Type B pancreatic cell (in vitro differentiated cells): ENCODE measurements at places on chromosomes 2 and 18. TPM values are rescaled to one million over a fixed set of nuclear protein-coding genes. Genes with fewer than 3 reads are reported as not detected.
A peak's percentile ranks its signal among the peaks of the same experiment; 100 is the strongest.

Gene GALNT13
- total RNA-seq: 5.9 and 11.2 TPM in 2 replicates

Gene MAB21L4
- 62.0 and 157 TPM in 2 replicates for total RNA-seq

Gene CNDP1
- 0.48 and 0.67 TPM in 2 replicates for total RNA-seq

Gene SLC35G4
- not detected in 2 replicates for total RNA-seq

Gene AOX1
- total RNA-seq: 6.4 and 10.3 TPM in 2 replicates

Gene LCT
- 2.8 and 7.2 TPM in 2 replicates for total RNA-seq

- DNase-seq: no peak
These were observed 2.1 kb downstream of the PPP3R1 start for GRCh38 chr2:68250196-68250595.

- DNase-seq: no peak
These were observed 19.9 kb upstream of the SPRED2 start for GRCh38 chr2:65452150-65452895.

DNA sequence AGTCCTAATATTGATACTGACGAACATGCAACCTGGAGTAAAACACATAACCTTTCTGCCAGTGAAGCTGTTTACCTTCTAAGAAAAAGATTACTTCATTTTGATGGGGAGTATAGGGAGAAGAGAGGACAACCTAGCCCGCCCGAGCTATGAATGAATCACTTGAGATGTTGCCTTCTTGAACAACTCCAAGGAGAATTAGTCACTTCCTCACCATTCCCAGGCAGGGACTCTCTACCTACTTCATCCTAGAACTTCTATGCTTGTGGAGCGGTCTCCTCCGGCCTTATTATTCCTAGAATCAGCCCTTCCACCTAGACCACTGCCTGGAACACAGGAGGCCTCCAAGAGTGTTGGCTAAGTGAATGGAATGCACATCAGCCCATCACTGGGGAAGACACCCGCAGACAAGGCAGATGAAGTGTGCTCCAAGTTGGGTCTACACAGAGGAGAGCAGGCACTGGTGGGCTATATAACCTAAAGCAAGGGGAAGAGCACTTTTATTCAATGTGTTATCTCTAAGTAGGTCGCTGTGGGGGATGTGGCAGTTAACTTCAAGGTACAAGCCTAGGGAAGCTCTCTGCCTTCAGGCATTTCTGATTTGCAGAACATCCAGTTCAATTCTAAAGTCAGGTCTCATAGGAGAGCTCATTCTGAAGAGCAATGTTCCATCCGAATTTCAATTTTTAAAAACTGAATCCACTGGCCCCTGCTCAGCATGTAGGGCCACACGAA is 57.4 kb downstream of the STK39 start:
- no peak for DNase-seq

DNA sequence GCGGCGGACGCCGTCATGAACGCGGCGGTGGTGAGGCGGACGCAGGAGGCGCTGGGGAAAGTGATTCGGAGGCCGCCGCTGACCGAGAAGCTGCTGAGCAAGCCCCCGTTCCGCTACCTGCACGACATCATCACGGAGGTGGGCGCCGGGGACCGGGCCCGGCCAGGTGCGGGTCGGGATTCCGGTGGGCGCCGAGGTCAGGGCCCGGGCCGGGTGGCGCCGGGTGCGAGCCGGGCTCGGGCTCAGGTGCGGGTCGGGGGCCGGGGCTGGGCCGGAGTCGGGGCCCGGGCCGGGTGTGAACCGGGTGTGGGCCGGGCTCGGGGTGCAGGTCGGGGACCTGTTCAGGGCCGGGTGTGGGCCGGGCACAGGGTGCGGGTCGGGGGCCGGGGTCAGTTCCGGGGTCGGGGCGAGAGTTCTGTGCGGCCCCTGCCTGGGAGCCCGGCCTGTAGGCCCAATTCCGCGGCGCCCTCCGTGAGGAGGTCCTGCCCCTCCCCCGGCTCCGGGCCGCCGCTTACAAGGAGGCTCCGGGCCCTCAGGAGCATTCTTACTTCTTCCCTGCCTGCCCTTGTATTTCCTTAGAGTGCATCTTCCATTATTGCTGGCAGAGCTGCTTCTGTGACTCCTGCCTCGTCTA is 447 bp downstream of the TRAF3IP1 start:
- no peak for DNase-seq

- no peak for DNase-seq
These were observed 141.6 kb downstream of the CCDC148 start for GRCh38 chr2:158315000-158315399.

DNA sequence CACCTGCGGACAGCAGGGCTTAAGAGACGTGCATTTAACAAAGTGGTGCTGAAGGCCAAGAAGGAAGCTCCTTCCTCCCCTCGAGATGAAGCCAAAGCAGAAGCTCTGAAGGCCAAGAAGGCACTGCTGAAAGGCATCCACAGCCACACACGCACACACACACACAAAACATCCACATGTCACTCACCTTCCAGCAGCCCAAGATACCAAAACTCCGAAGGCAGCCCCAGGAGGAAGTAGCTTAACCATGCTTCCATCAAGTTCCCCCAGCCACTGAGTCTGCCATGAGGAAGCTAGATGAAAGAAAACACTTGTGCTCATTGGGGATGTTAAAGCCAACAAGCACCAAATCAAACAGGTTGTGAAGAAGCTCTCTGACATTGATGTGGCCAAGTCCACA is 175.7 kb upstream of the POU3F3 start:
- DNase-seq: no peak

DNA sequence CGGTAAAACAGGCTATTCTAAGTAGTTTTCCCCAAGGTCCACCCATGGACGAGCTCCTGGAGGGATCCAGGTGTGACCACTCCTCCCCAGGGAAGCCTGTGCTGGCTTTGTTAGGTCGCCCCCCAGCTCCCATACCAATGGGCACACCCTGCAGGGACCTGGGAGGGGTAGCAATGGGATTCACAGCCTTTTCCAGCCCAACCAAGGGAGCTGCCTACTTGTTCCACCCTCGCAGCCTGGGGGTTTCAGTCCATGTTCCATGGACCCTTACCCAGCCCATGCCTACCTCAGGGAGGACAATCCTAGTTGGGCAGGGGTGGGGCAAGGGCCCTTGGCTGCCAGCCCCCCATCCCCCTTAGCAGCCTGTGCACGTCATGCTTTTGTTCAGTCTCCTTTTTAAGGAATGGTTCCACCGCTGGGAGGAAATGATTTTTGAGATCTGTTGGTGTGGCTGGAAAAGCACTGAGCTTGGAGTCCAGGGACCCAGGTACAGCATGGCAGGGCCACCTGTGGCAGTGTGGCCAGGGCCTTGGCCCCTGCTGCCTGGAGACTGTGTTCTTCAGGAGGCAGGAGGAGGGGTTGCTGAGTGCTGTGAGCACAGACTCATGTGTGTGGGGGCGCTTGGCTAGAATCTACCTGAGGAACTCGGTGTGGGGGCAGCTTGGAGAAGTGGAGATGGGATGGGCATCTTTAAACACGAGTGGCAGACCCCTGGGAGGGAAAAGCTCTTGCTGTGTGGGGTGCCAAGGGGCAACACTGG is 166.8 kb downstream of the TWIST2 start:
- no peak for DNase-seq

- DNase-seq: no peak
These were observed 40.8 kb upstream of the PTMA start for GRCh38 chr2:231667496-231667895.

DNA sequence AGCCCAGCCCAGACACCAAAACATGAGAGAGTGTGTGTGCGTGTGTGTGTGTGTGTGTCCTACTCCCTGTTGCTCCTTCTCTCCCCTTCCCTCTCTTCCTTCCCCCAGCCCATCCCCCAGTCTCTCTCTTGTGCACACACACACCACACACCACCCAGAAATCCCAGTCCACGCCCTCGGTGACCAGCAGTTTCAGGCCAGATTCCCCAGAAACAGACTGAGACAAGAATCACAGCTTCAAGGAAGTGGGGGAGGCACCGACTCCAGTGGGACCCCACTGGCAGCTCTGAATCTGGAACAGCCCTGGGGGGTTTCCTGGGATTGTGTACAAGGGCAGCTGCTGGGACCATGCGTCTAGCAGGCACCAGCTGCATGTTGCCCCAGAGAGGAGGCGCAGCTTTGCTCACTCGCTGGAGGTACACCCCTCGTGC is 113.5 kb downstream of the NDUFA10 start:
- no peak for DNase-seq

DNA sequence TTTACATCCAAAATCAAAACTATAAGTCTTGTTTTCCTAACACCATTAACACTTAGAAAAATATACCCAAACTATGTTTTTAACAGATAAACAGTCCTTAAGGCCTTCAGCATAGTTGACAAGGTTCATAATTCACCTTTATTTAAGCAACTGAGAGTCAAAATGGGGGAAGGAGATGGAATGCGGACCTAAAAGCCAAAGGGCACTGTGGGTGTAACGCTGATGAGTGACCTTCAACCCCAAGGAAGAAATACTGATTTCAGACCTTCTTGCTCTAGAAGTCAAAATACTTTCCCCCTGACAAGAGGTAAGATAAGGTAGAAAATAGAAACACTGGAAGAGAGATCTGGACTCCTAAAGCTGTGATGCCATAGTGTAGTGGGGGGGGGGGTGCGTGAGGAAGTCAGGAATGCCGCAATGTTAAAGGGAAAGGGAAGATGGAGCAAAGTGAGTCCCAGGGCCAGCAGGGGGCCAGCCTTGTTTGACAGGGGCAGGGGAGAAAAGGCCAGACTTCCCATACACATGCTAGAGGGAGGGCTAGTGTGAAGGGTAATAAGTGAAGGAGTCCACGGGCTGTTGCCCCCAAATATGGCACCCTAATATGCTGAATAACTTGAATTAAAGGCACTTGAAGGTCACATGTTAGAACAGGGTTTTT is 31.4 kb downstream of the CCDC93 start:
- DNase-seq: no peak

DNA sequence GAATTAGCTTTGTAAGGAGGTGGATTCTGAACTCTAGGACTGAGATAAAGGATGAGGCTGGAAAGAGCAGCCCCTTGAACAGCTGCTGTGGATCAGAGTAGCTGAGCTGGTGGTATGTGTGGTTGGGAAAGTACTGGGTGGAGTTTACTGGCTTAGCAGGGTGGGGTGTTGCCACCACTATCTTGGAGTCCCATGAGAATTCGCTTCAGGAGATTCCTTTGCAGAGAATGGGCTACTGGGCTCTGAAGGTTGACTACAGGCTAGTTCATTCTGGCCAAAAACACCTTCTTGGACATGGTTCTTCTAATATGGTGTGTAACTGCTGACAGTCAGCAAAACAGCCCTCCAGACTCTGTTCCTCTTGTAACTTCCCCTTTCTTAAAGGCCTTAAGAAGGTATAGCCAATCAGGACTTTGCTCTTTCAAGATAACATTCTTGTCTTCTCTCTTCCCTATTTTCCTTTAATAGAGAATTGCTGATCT is 52.7 kb downstream of the TET3 start:
- DNase-seq: no peak

DNA sequence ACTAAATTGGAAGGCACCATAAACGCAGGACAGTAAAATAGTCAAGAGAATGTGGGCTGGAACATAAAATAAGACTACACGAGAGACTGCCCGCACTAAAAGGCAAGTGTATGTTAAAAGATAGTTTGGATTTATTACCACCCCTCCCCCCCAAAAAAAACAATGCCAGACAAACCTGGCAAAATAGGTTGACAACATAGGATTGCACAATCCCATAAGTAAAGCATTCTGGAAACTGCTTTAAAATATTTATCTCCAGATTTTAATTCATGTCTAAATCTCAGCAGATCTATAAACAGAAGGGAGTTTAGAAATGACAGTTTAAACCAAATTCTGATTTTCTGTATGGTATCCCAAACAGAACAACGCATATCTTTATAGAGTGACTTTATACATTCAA is 455.1 kb downstream of the ERBB4 start:
- no peak for DNase-seq

- no peak for DNase-seq
These were observed 23.7 kb upstream of the AP1S3 start for GRCh38 chr2:223860809-223861738.

DNA sequence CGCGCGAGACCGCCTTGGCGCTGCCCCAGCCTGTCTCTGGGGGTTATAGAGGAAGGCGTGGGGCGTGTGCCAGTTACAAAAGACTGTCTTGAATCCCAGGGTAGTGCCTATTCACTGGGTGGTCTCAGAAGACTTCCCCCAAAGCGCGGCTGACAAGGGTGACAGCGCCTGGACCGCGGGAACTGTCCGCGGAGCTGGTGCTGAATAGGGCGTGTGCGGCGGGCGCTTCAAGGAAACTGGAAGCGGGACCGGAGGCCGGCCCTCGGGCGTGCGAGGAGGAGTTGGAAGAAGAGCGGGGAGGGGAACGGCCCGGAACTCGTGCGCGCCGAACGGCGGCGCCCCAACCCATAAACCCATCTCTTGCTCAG is 2.3 kb downstream of the EGR4 start:
- peak; percentile 77 for DNase-seq

GRCh38 chr2:206217166-206217565 is 57.3 kb upstream of the ZDBF2 start:
- DNase-seq: no peak

DNA sequence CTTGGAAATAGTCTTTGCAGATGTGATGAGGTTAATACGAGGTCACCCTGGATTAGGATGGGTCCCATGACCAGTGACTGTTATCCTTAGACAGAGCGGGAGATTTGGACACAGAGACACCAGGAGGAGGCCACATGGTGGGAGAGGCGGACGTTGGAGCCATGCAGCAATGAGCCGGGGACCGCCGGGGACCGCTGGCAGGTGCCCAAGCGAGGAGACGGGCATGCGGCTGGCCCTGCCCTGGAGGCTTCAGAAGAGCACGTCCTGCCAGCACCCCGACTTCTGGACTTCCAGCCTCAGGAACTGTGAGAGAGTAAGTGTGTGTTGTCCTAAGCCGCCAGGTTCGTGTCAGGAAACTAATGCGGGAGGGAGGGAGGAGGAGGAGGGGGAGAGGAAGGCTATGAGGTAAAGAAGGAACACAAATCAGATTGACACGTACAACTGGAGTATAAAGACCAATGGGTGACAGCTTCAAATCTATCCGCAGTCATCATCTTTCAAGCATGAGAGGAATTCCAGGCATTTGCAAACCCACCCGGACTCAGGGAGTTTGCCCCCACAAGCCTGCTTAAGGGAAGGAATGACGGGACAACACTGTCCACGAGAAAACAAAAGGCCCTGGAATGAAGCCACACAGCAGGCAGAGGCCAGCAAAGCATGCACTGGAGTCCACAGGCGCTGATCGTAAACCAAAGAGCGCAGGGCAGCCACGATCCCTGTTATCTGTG is 11.6 kb upstream of the BOK start:
- no peak for DNase-seq

DNA sequence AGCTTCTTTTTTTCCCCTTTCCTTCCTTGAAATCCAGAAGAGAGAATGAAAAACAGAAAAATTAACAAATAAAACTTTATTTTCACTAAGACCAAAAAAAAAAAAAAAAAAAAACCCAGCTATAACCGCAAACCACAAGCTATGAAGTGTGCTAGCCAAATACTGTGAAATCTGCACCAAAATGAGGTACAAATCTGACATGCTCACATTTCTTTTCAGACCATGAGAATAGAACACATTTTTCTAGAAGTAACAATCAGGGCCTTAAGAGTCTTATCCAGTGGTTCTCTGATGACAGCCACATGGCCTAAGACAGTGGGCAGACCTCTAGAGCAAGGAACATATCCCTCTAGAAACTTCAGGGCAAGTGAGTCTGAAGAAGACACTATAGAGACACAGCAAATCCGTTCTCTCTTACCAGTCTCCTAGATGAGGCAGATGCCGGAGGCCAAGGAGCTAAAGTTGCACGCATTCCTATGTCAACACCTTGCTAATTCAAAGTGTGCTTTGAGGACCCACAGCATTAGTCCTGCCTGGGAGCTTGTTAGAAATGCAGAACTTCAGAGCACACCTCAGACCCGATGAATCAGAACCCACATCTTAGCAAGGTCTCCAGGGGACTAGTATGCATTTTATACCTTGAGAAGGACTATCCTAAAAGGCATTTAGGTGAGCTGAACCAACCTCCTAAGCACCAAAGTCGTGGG is 317.1 kb downstream of the MYCN start:
- no peak for DNase-seq

- DNase-seq: no peak
These were observed 109.3 kb downstream of the ADCYAP1 start for GRCh38 chr18:1013951-1014350.
